ENCODE measurements at places on chromosomes 12 and 14.

- peak; percentile 96 for DNase-seq
Observed at GRCh38 chr14:44897041-44897844, 64.5 kb downstream of the KLHL28 start.

DNA sequence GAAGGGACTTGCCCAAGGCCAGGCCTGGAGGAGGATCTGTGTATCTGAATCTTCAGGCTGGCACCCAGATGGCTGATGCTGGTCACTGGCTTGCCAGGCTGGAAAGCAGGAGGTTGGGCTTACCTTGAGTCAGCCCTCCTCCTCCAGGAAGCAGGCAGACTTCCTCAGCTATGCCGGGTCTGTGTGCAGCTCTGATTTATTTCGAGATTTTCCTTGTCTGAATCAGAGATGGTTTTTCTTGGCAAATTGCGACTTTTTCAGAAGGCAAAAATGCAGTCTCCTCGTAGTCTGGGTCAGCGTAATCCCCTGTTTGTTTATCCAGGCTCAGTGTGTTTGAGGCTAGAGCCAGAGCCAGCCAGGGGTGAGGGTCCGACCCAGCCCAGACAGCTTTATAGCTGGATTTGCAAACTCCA is 48.9 kb downstream of the SMOC1 start:
- DNase-seq, result no peak

DNA sequence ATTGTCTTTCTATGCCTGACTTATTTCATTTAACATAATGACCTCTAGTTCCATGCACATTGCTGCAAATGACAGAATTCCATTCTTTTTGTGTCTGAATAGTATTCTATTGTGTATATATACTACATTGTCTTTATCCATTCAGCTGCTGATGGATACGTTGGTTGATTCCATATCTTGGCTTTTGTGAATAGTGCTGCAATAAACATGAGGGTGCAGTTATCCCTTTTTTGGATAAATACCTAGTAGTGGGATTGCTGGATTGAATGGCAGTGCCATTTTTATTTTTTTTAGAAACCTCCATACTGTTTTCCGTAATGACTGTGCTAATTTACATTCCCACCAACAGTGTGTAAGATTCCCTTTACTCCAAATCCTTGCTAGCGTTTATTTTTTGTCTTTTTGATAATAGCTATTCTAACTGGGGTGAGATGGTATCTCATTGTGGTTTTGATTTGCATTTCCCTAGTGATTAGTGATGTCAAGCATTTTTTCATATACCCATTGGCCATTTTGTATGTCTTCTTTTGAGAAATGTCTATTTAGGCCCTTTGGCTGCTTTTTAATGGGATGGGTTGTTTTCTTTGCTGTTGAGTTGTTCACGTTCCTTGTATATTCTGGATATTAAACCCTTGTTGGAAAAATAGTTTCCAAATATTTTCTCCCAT is 2.3 kb downstream of the OAS2 start:
- DNase-seq, result no peak

DNA sequence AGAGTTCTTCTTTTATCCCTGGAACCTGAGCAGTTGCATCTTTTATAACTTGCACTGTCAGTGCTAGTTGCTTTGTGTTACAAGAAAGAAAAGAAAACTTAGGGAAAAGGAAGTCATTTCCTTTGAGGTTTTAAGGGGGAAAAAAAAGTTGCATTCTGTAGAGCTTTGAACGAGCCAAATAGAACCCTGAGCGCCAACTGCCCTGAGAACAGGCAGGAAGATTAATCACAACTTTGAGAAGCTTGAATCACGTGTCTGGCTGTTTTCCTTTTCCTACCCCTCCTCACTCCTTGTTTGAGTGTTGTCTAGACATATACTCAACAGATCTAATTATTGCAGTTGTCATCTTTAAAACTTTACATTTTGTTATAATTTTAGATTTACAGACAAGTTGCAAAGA is 12.5 kb downstream of the PCNX1 start:
- no peak for DNase-seq

GRCh38 chr12:111775205-111776193 is 8.8 kb downstream of the ALDH2 start:
- no peak for DNase-seq

DNA sequence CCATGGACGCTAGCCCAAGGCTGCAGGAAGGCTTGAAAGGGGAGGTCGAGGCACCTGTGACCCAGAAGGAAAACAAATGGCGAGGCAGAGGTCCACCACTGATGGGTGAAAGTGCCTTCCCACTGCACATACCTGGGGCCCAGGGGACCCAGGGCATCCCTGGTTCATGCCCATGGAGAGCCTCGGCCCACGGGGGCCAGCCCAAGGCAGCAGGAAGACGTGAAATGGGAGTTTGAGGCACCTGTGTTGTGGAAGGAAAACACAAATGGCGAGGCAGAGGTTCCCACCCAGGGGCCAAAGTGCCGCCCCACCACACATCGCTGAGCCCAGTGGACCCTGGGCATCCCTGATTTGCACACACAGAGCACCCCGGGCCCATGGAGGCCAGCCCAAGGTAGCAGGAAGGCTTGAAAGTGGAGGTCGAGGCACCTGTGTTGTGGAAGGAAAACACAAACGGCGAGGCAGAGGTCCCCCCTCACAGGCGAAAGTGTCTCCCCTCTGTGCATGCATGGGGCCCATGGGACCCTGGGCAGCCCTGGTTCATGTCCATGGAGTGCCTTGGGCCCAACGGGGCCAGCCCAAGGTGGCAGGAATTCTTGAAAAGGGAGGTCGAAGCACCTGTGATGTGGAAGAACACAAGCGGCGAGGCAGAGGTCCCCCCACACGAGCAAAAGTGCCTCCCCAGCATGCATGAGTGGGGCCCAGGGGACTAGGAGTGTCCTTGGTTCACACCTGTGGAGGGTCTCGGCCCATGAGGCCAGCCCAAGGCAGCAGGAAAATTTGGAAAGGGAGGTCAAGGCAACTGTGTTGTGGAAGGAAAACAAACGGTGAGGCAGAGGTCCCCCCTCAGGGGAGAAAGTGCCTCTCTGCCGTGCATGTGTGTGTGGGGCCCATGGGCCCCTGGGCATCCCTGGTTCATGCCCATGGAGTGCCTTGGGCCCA is 383.3 kb downstream of the ALG10 start:
- DNase-seq, result no peak

DNA sequence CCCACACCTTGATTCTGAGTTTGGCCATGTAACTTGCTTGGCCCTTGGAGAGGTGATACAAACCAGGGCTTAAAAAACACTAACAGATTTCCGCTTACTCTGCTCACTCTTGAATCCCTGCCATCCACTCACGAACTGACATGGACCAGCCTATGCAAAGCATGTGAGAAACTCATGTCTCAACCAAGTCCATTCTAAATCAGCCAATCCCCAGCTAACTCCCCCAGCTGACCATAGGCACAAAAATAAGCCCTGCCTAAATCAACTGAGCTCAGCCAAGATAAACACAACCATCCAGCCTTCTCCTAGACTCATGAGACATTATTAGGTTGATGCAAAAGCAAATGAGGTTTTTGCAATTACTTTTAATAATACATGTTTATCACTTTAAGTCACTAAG is 353.9 kb upstream of the TBX3 start:
- no peak for DNase-seq

DNA sequence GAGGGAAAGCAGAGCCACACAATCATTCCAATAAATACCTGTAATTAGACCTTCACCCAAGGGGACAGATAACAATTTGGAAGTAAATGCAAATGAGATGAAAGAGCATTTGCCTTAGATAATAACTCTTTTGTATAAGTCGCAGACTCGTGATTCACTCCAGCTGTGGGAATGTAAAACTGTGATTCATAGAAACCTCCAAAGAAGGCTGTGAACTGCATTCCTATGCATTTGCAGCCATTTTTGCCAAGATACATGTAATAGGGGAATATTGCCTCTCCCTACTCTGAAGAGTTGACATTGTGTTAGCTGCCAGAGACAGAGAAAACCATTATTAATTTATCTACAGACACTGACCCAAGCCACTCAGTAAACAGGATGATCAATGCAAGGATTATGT is 181.9 kb upstream of the ARHGAP5 start:
- no peak for DNase-seq

GRCh38 chr14:95274279-95274678 is 45.4 kb downstream of the CLMN start:
- DNase-seq, result no peak

DNA sequence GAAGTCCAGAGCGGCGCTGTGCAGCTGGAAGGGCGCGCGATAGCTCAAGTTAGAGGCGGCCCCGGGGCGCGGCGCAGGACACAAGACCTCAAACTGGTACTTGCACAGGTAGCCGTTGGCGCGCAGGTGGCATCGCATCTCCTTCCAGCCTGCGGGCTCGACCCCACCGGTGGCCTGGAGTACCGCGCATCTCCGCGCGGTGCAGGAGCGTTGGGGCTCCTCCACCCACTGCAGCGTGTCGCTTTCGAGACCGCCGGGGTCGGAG is 553 bp downstream of the CLEC14A start:
- no peak for DNase-seq

DNA sequence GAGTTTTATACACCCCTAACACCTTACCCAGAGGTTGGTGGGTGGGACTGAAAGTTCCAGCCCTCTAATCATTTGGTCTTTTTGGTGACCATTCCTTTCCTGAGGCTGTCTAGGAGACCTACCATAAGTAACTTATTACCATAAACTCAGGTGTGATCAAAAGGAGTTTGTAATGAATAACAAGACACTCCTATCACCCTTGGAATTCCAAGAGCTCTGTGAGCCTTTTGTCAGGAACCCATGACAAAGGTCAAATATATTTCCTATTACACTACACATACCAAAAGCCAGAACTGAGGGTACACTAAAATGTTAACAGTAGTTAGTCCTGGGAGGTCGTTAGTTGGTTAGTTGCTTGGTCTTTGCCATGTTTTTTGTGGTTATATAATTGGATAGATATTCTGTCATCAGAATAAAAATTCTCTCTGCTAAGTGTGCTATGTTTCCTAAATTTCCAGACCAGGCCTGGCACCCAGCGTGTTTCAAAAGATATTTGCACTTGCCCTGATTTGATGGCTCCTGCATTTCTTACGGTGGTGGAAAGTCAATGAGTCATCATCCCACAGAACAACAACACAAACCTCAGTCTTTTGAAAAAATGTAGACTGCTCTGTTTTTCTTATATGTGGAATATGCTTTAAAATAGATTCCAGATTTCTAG is 27.0 kb upstream of the AKAP5 start:
- no peak for DNase-seq

DNA sequence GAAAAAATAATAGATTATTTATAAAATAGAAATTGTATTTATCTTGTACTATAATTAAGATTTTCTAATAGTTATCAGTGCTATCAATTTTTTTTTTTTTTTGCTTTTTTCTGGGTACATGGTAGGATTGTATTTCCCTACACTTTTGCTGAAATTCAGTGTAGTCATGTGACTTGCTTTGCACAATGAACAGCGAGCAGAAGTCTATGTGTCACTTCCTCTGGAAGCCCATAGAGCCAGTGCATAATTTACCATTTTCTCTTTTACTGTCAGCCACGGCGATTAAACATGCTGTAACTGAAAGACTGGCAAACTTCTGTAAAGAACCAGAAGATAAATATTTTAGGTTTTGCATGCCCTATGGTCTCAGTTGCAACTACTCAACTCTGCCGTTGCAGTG is 80.8 kb upstream of the PPP1R12A start:
- DNase-seq, result no peak

All from NCI-H1694 (cell line).